Cortex of kidney (tissue), 1 donor: ENCODE measurements at places on chromosomes 13 and 19.

- no peak for DNase-seq
These were observed 6.8 kb downstream of the ATP13A1 start for GRCh38 chr19:19656451-19657396.

DNA sequence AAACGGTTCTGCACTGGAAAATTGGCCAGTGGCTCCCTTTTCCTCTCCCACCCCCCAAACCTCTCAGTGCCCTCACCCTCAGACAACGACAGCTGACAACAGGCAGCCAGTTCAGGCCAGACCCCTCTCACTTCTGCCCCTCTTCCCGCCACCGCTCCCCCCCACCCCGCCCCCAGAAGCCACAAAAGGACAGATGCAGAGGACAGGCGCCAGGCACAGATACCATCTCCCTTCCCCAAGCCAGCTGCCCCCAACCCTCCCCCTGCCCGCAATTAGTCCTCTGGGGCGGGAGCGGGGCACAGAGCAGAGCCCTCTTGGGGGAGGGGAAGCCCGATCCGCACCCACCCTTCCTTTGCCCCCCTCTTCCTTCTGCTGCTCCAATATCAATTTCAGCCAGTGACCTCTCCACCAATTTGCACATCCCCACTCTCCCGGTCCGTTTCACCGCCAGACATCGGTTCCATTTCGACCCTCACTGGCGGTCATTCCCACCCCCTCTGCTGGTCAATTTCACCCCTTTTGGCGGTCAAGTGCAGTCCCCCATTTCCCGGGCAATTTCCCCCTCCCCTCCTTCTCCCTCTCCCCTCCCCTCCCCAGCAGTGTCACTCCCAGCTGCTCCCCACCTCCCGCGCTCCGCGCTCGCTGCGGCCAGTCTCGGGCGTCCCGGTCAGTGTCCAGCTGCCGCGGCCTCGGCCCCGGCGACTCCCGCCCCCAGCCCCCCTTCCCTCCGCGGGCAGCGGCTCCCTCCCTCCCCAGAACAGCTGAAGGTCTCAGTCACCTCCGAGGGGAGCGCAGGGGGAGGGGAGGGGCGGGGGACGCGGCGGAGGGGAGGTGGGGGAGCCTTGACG is at the start of gene SHD:
Gene SHD, plus strand, starts transcription at position 848 of the 848 bp plus-strand sequence. CDS start 798 bp downstream, outside the sequence.
- no peak for DNase-seq

GRCh38 chr19:16969135-16969534 is 57.5 kb downstream of the CPAMD8 start:
- no peak for DNase-seq

- DNase-seq, result no peak
These were observed 111.0 kb upstream of the MCF2L start for GRCh38 chr13:112857914-112858490.

DNA sequence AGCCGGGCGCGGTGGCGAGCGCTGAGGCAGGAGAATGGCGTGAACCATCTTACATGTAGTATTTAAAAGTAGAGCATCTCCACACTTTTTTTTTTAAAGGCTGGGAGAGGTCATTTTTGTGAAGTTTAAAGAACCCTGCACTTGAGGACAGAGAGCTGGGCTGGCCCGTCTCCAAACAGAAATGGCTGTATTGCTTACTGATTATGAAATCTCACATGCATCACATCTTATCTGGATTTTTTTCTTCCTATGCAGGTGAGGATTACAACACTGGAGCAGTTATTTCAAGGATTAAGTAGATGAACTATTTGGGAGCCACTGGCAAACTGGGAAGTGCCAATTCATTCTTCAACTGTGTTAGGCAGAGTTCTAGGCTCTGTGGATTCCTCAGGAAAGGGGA is 59.5 kb downstream of the TEX26 start:
- DNase-seq, result no peak

DNA sequence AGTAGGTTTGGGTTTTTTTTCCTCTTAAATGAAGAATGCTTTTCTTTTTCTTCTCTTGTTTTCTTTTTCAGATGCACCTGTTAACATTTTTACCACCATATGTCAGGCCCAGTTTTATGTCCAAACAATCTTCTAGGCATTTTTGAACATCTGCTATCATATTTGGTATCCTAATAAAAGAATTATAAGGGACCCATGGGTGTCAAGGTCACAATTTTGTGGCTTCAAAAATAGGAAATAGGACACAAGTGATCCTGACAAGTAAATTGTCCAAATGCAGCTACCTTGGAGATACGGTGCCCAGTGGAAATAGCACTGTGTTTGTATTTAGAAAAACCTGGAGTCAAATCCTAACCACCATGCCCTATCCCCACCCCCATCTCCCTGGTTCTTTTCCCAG is 270.3 kb downstream of the MZT1 start:
- no peak for DNase-seq

DNA sequence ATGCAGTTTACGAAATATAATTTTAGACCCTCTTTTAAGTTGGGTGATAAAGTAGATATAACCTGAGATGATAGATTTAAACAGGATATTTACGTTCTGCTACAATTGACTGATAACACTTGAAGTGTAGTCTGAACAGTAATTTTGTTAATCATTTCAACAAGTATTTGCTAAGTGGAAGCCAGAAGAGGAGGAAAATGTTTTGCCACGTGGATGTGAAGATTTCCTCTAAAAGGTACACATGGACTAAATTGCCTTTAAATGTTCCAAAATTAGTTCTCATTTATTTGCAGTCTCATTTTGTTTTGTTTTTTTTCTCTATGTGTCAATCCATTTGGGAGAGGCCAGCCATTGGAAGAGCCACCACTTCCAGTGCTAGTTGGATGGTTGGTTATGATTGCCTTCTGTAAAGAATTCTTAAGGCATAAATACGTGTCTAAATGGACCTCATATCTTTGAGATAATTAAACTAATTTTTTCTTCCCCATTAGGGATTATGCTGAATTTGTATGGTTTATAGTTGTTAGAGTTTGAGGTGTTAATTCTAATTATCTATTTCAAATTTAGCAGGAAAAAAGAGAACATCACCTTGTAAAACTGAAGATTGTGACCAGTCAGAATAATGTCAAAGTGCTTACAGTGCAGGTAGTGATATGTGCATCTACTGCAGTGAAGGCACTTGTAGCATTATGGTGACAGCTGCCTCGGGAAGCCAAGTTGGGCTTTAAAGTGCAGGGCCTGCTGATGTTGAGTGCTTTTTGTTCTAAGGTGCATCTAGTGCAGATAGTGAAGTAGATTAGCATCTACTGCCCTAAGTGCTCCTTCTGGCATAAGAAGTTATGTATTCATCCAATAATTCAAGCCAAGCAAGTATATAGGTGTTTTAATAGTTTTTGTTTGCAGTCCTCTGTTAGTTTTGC is 2.8 kb downstream of the MIR17HG start:
- DNase-seq, result no peak

DNA sequence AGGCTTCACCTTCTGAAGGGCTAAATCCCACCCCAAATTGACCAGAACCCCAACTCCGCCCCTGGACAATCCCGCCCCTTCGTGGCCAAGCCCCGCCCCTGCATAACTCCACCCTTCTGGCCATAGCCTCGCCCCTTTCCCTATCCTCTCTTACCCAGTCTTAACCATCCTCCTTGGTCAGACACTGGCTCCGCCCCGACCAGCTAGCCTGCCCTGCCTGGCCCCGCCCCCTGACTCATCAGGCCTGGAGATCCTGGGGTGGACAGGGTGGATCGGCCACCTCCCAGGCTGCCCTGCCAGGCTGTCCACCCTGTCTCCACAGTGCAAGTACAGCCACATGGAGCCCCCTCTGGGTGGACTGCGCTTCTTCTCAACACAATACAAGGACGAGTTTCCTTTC is 8.0 kb upstream of the ZNF358 start:
- DNase-seq, result no peak

DNA sequence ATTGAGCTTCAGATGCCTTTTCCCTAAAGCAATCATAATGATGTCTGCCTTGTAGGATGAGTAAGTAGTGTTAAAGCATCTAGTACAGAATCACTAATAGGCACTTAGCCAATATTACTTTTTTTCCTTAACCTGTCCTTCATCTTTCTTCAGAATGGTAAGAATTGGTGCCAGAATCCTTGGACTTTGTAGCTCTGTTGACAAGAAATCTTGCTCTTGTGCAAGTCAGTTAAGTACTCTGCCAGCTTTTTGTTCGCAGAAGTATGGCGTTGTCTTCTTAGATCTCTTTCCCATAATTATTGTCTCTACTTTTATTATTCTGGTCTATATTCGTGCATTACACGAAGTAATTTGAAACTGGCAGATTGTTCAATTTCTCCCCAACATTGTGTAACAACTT is 554.5 kb downstream of the PCDH9 start:
- DNase-seq, result no peak

DNA sequence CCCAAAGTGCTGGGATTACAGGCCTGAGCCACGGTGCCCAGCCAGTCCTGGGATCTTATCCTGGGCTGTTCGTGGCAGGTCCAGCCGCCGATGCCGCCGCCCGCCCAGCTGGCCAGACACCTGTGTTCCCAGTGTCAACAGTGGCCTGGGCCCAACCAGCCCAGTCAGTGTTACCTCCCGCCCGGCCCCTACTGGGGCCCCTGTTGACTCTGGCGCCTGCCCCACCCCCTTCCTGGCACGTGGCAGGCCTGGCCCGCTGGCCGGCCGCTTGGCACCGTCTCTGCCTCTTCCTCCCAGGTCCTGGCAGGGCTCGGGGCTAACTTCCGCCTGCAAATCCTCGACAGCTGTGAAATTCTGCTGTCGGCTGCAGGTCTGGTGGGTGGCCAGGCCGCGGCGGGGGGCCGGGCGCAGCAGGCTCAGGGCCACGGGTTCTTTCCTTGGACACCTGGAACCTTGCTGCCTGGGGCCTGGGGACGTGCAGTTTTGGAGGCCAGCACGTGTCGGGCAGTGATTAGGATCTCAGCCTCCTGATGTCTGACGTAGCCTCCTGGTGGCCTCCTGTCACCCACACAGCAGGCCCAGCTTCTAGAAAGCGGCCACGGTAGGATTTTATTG is 9.1 kb downstream of the ARID3A start:
- DNase-seq, result no peak

DNA sequence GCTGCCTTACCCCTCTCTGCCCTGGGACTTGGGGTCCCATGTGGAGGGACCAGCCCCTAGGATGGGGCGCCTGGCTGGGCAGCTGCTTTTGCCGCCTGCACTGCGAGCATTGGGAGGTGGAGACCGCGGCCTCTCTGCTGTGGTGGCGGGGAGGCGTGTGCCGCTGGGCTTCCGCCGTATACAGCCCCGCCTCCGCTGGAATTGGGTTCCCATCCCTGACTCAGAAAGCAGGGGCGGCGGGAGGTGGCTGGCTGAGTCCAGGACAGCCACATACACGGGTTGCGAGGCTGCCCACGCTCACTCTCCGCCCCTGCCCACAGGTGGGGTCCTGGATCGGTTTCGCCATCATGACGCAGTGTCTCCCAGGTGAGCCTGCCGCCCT is 6.6 kb downstream of the NDUFB7 start:
- DNase-seq, result no peak

GRCh38 chr13:110815471-110816204 is 99.2 kb downstream of the ANKRD10 start:
- no peak for DNase-seq

- DNase-seq, result no peak
These were observed at the start of gene IPO5 for GRCh38 chr13:97953376-97953970. Gene IPO5, plus strand, starts transcription at chr13:97953675. Its CDS starts 23,022 bp downstream, at chr13:97976697.

DNA sequence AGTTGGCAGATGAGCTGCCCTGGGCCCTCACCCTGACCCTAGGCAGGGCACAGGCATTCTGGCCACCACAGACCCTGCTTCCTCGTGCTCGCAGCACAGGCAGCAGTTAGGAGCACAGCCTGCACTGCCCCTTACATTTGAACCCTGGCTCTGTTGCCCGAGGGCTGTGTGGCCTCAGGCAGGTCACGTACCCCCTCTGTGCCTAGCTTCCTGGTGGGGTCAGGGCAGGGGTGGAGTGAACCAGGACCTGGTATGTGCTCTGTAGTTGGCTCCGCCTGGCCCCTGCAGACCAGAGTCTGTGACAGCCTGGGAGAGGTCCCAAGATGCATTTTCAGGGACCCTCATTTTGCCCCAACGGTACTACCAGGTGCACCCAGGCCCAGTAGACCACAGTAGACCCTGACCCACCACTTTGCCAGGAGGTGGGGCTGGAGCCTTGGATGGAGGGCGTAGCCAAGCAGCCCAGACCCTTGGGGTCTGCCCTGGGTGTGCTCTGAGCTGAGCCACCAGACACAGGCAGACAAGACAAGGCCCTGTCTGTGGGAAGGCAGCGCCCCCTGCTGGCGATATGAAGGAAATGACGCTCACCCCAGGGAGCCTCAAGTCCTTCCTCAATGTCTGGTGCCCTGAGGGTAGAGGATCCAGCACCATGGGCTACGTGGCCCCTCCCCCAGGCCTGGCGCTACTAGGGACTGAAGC is 9.1 kb downstream of the LYL1 start:
- no peak for DNase-seq

DNA sequence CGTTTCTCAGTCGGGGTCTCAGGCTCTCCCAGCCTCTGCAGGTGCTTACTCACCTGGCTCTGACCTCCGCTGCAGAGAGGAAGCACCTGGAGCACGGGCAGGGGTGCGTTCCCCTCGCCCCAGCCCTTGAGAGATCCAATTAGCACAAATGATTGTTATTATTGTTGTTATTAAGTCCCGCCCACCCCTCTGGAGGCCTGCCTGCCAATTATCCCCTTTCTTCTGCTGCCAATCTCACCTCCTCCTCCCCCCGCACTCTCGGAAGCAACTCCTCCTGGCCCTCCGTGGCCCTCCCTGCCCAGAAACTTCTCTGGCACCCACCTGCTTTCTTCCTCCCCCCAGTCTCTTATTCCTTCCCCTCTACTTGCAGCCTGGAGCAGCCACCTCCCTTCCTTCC is 8.8 kb downstream of the ZNF787 start:
- no peak for DNase-seq

DNA sequence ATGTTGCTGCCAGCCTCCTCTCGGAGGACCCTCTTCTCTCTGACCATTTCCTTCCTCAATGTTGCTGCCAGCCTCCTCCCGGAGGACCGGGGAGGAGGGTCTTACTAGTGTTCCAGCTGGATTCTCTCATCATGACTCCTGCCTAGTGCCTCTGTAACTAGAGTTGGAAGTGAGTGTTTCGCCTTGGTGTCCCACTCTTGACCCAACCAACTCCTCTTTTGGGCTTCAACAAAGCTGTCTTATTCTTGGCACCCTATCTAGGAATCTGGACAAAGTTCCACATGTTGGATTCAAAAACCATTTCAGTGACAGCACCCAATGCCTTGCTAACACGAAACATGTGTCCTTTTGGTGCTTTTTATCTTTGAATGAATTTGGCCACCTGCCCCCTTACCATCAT is 165.4 kb downstream of the GPC5 start:
- DNase-seq, result no peak

- DNase-seq, result no peak
These were observed 4.5 kb downstream of the CIC start for GRCh38 chr19:42273407-42274064.

- DNase-seq, result no peak
These were observed 20.2 kb downstream of the KCTD12 start for GRCh38 chr13:76865996-76866503.

- DNase-seq, result no peak
These were observed at the start of gene ERF for GRCh38 chr19:42254850-42255765. Gene ERF, minus strand, starts transcription at chr19:42255128. Its CDS starts 129 bp downstream, at chr19:42254999.
